Cortex of kidney (tissue), 1 donor: ENCODE measurements at places on chromosomes 11 and 22.

- no peak for DNase-seq
These were observed 61.2 kb upstream of the RCN1 start for GRCh38 chr11:32029721-32030120.

GRCh38 chr11:46455834-46456233 lies 64.3 kb upstream of the CHRM4 start:
- no peak for DNase-seq

- no peak for DNase-seq
These were observed 4.0 kb downstream of the MS4A8 start for GRCh38 chr11:60703374-60703773.

DNA sequence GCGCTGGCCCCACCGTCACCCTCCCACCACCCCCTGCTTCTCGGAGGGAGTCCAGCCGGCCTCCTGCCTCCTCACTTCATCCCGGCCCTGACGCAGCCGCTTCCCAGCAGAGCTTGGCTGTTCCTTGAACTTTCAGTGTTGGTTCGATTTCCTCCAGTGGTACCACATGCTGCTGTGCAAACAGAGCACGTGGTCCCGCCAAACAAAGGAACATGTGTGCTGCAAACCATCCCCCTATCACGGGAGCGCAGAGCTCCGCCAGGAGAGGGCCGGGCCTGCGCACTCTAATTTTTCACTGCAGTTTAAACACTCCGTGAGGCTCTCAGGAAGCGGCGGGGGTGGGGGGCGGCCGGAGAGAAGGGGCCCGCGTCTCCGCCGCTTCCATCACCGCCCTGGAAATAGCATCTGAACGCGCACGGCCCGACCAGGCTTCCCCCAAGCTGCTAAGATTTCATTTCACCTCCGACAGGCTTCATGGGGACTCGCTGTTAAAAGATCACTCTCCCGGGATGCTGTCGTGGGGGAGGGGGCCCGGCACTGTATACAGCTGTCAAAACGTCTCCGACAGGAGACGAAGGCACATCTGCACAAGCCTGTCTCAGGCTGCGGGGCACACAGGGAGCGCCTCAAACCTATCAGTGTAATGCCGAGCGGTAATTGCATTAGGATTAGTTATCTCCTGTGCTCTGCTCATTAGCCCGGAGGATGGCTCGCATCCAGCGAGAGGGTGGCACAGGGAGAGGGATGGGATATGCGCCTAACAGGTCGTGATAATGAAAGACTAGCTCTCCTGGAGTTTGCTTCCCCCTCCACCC lies 269.9 kb upstream of the SORL1-AS1 start:
- DNase-seq, result no peak

DNA sequence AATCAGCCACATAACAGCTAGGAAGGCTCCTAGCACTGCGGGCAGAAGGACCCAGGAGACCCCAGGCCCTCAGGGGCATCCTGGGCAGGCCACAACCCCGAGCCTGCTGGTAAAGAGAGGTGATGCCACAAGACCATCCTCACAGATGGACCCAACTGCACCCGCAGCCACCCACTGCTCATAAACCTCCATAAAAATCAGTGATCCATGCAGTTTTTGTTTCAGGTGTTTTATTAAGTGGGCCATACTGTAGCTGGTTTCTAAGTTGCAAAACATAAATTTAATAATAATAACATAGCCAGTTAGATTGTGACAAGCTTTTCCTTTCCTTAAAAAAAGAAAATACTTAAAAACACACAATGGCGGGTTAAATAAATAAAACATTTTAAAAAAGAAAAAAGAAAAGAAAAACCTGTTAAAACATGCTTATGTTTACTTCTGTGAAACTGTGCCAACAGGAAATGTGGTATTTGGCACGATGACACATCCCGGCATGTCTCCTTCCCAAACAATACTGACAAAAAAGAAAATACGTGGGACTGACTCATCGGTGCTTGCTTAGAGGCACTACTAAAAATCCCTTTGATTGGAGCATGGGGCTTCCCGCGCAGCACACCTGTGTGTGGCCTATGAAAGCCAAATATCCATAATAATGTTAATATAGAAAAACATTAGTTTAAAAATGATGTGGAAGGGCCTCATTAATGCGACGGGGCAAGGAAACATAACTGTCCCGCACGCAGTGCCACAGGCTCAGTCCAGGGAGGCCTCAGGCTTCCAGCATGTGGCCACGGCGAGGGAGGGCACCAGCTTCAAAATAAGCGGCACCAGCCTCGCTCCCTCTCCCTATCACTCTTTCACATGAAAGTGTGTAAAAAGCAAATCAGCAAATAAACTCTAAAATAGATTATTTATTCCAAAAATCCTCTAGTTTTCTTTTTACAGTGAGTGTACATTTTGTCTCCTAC lies 47.5 kb upstream of the SCUBE2 start:
- DNase-seq, result no peak

- no peak for DNase-seq
These were observed 246.6 kb upstream of the B3GAT1 start for GRCh38 chr11:134658481-134659225.

GRCh38 chr11:105612771-105613170 lies 2.9 kb downstream of the GRIA4 start:
- DNase-seq, result no peak

GRCh38 chr11:6571434-6572008 lies 31.9 kb downstream of the RRP8 start:
- DNase-seq, result no peak

- DNase-seq, result no peak
These were observed 47.2 kb upstream of the BLID start for GRCh38 chr11:122163053-122163819.

- DNase-seq, result no peak
These were observed 9.8 kb downstream of the PPP6R3 start for GRCh38 chr11:68470304-68470811.

- DNase-seq, result no peak
These were observed 39.0 kb upstream of the BLID start for GRCh38 chr11:122154994-122155393.

DNA sequence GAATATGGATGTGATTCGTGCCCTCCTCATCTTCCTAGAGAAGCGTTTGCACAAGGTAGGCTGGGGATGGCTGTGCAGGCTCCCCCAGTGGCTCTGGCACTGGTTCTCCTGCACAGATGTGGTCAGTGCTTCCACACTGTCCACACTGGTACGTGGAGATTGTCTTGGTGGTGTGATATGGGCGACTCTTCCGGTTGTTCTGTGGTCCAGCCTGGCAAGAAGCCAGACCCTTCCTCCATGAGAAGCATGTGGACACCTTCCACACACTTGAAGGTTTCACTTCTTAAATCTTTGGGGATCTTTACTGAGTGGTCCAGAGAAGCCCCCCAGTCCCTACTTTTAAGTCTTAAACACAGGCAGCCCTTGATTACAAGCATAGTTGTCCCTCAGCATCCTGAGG lies 3.8 kb downstream of the RIC8A start:
- DNase-seq, result no peak

- DNase-seq, result no peak
These were observed 14.4 kb downstream of the TIMP3 start for GRCh38 chr22:32815943-32816342.

GRCh38 chr11:40241524-40242051 lies 1217.9 kb downstream of the LRRC4C start:
- DNase-seq, result no peak

- DNase-seq, result no peak
These were observed 434.5 kb upstream of the CCDC90B start for GRCh38 chr11:83720675-83721074.

- DNase-seq, result no peak
These were observed 740 bp upstream of the TRMT2A start for GRCh38 chr22:20117633-20118299.

GRCh38 chr11:114386545-114386944 lies 13.8 kb downstream of the C11orf71 start:
- no peak for DNase-seq

GRCh38 chr22:37940698-37941376 lies 12.6 kb downstream of the C22orf23 start:
- DNase-seq, result no peak

- DNase-seq, result no peak
These were observed 78.8 kb downstream of the ST3GAL4 start for GRCh38 chr11:126433989-126434949.

DNA sequence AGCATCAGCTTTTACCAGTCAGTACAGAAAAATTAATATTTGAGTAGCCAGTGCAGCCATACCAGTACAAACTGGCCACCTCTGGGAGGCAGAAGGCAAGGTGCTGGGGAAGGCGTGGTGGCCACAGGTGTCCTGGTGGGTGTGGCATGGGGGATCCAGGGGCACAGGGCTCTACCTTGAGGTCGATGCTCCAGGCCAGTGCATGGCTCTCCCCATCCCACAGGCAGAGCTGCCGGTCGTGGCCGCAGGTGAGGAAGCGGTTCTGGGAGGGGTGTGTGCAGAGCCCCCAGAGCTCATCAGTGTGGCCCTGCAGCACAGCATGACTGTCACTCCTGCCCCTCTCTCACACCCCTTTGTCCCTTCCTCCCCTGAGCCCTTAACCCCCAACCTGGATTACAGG lies 3.8 kb upstream of the MTA2 start:
- DNase-seq, result no peak

DNA sequence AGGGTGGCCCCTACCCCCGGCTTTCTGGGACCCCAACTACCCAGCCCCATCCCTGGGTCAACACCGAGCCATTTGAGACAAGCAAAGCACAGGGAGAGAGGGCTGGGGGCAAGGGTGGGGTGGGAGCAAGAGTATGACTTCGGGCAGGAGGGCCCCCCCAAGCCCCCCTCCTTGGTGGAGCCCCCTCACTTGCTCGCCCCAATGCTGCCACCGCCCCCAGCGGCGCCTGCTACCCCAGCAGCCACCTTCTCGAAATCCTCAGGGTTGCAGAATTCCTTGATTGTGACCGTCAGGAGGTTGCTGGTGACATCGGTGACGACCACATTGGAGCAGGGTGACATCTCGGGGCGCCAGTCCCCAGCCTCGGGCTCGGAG lies 6.0 kb downstream of the CBX6 start:
- DNase-seq, result no peak

DNA sequence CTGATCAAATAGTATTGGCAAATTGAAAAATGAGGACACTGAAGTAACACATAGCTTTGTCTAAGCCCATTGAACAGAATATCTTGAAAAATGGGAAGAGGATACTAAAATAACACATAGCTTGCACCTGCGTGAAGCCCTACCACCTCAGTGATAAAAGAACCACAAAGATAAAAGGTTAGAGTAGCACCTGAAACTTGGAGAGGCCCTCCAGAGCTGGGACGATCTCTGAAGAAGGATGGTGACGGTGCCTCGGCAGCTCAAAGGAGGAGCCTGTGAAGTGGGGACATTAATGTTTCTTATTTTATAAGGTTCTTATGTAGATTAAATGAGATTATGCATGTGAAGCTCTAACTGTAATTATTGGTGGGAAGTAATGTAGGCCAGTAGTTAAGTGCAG lies 23.1 kb upstream of the ARHGAP42 start:
- no peak for DNase-seq

DNA sequence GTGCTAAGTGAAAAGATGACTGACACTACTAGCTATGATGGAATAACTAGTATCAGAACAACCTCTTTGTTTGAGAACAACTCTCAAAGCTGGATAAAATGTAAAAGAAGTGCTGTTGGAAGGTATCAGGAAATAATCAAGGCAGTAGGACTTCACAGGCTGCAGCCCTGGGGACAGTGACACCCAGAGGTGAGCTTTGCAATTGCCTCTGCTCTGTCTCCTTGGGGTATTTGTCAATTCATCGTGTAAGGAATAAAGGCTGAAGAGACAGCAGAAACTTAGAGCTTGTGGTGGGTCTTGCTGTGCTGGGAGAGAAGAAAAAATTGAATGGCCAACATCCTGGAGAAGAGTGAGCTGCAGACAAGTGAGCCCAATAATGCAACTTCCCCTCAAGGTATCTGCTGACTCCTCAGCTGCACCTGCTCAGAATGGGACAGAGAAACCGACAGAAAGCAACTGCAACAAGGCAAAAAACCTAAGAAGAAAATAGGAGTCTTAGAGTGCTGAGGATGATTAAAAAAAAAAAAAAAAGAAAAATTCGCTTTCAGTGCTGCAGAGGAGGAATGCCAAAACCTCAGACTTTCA lies 141.1 kb downstream of the RCN1 start:
- no peak for DNase-seq

DNA sequence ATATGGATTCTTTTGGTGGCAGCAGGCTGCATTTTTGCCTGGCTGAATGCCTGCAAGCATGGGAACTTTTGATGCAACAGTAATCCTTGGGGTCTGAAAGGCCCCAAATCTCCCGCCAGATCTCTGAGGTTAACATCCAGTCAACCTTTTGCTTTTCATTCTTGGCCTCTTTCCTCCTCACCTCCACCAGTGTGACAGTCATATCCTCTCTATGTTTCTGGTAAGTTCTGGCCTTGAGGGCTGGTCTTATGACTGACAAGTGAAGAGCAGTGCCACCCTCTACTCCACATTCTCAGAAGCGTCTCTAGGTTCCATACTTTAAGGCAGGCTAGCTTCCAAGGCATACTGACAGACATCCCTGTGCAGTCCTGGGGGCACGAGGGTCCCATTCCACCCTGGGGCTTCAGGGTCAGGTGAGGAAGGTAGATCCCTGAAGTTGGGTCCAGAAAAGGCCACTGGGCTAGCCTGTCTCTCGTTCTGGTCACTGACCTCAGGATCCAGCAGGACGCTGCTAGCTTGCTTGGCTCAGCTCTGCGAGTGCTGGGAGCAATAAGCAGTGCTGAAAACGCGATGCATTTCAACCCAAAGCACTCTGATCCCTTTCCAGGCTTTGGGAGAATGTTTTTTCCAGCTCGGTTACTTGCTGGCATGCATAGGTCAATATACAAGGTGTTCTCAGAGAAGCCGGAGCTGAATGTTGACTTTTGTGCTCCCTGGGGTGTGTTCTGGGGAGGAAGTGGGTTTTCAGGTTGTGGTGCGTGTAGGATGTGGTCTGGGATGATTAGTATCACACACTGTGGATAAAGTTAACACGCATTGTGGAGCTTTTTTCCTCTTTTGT lies 75.2 kb downstream of the PTPRJ start:
- DNase-seq, result no peak

DNA sequence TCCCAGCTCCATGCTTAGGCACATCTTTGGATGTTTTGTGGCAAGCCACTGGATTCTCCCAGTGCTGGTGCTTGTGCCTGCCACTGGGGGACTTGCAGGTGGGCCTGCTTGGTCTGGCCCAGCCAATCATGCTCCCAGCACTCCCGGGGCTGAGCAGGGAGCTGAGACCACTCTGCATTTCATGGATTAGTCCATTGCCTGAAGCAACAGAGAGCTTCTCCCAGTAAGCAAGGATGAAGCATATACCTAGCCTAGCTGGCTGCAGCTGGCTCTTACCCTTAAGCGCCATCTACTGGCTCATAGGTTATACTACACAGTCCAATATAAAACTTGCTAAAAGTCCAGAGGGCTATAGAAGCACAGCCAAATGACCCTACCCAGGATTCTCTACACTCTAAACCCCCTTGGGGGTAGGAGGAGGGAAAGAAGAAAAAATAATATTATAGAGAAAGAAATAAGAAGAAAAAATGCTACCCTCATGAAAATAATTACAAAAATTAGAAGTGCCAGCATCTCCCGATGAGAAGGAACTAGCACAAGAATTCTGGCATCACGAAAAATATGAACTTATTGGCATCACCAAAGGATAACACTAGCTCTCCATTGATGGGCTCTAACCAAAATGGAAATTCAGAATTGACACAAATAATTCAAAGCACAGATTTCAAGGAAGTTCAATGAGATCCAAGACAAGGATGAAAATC lies 275.3 kb downstream of the C11orf87 start:
- DNase-seq, result no peak

- no peak for DNase-seq
These were observed 8.8 kb upstream of the CTSD start for GRCh38 chr11:1772270-1773130.

GRCh38 chr22:19599626-19600243 lies 75.5 kb upstream of the CLDN5 start:
- no peak for DNase-seq
